Neuronal stem cell (in vitro differentiated cells): ENCODE measurements at places on chromosomes 5 and 9.

DNA sequence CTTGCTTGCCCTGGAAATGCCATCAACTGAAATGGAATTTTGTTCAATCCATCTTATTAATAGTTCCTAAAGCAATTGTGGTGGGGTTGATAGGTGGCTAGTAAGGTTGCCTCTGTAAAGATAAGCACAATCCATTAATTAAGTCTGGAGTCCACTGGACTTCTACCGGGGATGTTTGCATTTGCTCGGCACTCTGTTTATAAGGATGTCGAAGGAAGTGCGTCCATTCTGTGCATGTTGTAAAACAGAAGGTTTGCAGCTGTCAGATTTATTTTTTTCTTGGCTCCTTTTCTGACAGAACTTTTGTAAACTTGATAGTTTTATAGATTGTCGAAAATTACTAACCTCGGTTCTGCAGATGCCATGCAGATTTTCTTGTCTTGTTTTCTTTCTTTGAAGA is 12.8 kb upstream of the TNFAIP8 start:
- H3K27me3 ChIP-seq = no peaks in the 10 kb centered on the region
- no peak for DNase-seq
- no peak overlapping the region for H3K4me3 ChIP-seq
- H3K36me3 ChIP-seq = no peaks in the 10 kb centered on the region

- H3K36me3 ChIP-seq = no peaks in the 10 kb centered on the region
- H3K4me1 ChIP-seq = no peaks in the 10 kb centered on the region
- H3K27me3 ChIP-seq = no peaks in the 10 kb centered on the region
- no peak overlapping the region for H3K4me3 ChIP-seq
- H3K27ac ChIP-seq = no peak overlapping the region
These were observed 65.9 kb downstream of the DMRTA1 start for GRCh38 chr9:22512495-22512894.

DNA sequence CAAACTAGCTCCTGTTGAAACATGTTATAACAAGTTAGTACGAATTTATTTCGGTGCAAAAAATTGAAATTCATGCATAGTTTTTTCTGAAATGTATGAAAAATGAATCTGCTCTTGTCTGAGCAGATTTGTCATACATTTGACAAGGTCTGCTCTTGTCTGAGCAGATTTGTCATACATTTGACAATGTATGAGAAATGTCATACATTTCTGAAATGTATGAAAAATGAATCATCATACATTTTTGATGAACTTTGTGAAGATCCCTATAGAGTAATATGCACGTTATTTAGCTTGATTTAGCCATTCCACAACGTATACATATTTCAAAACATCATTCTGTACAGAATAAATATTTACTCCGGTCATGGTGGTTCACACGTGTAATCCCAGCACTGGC is 85.9 kb upstream of the PARP8 start:
- H3K4me3 ChIP-seq = no peak overlapping the region
- H3K27ac ChIP-seq = no peak overlapping the region

GRCh38 chr9:25861421-25861820 is 183.2 kb upstream of the TUSC1 start:
- H3K27me3 ChIP-seq = no peaks in the 10 kb centered on the region
- H3K27ac ChIP-seq = no peak overlapping the region
- H3K4me1 ChIP-seq = no peaks in the 10 kb centered on the region
- H3K36me3 ChIP-seq = no peaks in the 10 kb centered on the region
- no peak overlapping the region for H3K4me3 ChIP-seq
